ENCODE measurements at places on chromosomes 12 and 14.

GRCh38 chr14:95375539-95376109 lies 55.9 kb upstream of the CLMN start:
- DNase-seq, result no peak

DNA sequence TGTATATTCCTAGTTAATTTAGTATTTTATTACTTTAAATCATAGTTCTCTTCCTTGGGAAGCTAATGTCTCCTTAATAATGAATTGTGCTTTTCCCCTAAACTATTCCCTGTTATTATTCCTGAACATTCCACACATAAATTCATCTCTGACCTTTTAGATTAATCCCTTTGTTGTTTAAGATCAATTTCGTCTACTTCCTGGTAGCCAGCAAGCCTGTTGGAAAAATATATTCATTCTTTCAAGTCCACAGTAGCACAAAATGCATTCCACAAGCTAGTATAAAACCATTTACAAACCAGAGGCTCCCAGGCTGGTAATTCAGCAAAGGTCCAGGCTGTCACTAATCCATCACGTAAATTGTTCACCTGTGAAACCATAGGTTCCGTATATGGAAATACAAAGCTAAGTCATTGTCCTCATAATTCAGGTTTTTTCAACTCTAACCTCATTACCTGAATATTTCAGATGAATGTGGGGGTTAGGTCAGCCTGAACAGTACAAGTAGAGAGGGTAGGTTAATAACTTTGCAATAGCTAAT lies 232.7 kb downstream of the SEC23A start:
- DNase-seq, result no peak

- peak; percentile 74 for DNase-seq
Observed at GRCh38 chr14:99476864-99477263, 3.8 kb downstream of the SETD3 start.

DNA sequence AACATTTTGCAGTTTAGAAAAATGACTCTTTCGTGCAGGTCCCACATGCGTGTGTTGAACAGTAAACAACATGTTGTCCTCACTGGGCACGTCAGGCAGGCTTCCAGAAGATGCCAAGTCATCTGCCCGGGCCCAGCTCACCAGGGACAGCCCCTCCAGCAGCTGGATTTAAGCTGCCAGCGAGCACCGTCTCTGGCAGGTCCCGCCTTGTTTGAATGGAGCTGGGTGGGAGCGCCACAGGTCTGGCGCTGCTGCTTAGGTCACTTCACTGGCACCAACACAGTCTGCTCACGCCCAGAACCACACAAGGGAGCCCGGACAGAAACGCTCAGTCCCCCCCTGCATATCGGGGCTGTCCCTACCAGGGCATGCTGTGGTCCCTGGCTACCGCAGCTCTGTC lies 33.1 kb upstream of the MMP17 start:
- no peak for DNase-seq
